Stimulated activated CD8-positive, alpha-beta memory T cell treated with anti-CD3 and anti-CD28 coated beads, Interleukin-7, amount 100 ng/mL, for 1 hour (primary cell): ENCODE measurements at places on chromosomes 4 and X.

DNA sequence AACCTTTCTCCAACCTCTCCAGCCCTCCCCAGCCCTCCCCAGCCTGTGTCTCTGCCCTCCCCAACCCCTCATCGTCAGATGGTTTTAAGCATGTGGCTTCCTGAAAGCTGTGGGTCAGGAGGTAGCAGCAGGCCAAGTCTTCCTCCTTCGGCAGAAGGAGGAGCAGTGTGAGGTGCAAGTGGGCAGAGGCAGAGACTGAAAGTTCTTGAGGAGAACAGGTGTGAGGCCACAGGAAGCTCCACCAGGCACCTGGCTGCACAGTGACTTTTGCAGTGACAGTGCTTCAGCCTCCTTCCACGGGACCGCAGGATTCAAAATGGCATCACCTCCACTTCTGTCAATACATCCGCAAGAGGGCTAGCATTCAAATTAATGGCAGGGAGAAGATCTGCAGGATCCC, 203.9 kb upstream of the LEF1 start:
- no peak for DNase-seq

DNA sequence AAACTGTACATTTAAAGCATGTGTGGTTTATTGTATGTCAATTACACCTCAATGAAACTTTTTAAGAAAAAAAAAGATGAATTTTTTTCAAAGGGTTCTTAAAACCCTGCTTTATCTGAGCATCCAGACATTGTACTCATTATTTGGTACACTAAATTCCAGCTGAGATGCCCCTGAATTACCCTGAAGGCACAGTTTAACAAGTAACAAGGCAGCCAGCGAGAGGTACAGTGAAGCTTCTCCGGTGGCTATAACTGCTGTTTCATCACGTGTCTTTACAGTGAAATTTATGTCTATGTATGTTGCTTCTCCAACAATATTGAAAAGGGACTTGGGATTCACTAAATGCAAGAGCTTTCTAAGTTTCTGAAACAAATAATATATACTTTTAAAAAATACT, 15.8 kb downstream of the SLC7A11 start:
- DNase-seq = no peak

DNA sequence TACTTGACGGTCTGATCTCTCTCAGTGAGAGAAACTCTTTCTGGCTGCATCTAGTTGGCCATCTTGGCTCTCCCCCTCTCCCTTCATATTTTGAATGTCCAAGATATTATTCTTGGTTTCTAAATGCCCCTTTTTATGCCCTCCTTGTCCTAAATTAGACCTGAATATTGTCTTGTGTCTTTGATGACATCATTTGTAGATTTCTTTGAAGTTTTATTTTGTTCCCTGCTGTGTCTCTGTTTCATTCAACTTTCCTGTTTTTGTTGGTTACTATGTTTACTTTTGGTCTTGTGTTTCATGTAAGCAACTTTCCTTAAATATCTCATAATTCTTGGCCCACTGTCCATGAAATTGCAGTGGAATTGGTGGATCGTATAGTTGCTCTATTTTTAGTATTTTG, 46.1 kb upstream of the PASD1 start:
- no peak for DNase-seq

- no peak for DNase-seq
These were observed 115.1 kb downstream of the CAMK2D start for GRCh38 chr4:113646442-113646822.

GRCh38 chrX:65203545-65203944, 227.3 kb upstream of the ZC4H2 start:
- no peak for DNase-seq

- no peak for DNase-seq
These were observed 176.0 kb downstream of the SMARCA1 start for GRCh38 chrX:129347291-129347690.

GRCh38 chrX:98939456-98939855, 1470.6 kb downstream of the PCDH19 start:
- no peak for DNase-seq

DNA sequence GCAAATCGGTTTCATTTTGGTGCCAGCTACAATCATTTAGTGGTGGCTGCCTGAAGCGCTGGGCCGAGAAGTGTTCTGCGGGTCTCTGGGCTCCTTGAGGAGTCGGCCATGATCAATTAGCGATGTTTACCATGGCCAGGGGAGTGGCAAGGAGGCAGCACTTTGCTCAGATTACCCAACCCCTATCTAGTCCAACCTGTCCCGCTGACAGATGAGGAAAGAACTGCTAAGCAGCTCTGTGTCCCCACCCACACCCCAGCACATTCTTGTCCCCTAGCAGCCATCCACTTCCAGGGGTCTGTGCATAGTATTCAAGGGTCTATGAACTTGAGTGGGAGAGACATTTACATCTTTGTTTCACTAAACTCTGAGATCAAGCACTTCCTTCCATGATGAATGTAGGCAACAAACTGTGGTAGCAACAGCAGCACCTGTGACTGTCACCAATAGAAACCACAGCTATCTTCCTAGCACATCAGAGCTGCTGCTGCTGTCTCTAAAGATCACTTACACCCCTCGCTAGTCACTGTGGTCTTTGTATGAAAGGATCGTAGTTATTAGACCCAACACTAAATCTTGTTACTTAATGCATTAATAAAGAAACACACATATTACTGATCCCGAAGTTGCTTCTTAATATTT, 331.6 kb downstream of the BCOR start:
- DNase-seq = no peak

- no peak for DNase-seq
These were observed 45.2 kb upstream of the ELF2 start for GRCh38 chr4:139222215-139222614.

- DNase-seq = no peak
These were observed 41.8 kb downstream of the OCRL start for GRCh38 chrX:129581904-129582303.

- no peak for DNase-seq
These were observed 86.7 kb downstream of the ATP8A1 start for GRCh38 chr4:42570221-42570620.
